ENCODE measurements at places on chromosomes 6 and 20. TPM values are rescaled to one million over a fixed set of nuclear protein-coding genes. Genes with fewer than 3 reads are reported as not detected.

Gene SLC17A2
- not detected for total RNA-seq

Gene TCF21
- total RNA-seq: not detected

Gene MRPL2
- total RNA-seq: 83.8 TPM

- no peak overlapping the region for H3K27ac ChIP-seq
- peaks cover 29% of the 10 kb centered on the region for H3K4me1 ChIP-seq
- no peaks in the 10 kb centered on the region for H3K27me3 ChIP-seq
- H3K36me3 ChIP-seq: peaks cover 66% of the 10 kb centered on the region
- no peak overlapping the region for H3K4me3 ChIP-seq
Measured at GRCh38 chr20:53013847-53014246, 41.7 kb downstream of the TSHZ2 start.

DNA sequence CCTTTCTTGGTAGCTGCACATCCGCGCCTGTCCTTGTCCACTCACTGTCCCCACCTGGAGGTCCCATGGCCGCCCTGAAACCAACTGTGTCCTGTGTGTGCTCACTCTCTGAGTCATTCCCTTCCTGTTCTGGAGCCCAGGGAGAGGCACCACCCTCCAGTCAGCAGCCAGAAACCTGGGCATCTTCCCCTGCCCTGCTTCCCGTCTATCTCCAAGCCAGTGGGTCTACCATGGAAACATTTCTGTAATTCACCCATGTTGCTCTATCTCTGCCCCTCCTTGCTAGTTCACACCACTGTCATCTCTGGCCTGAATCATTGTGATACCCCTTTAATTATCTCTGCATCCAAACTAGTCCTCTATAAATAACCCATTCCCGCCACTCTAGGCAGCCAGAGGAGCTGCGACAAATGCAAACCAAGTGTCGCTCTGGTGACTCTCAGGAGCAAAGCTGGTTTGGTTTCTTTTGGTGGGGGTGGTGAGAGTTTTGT lies 28.8 kb upstream of the SYNJ2 start:
- peaks cover 22% of the 10 kb centered on the region for H3K27me3 ChIP-seq
- no peak overlapping the region for H3K27ac ChIP-seq
- DNase-seq: no peak
- H3K36me3 ChIP-seq: peaks cover 2% of the 10 kb centered on the region
- H3K4me1 ChIP-seq: peaks cover 4% of the 10 kb centered on the region

DNA sequence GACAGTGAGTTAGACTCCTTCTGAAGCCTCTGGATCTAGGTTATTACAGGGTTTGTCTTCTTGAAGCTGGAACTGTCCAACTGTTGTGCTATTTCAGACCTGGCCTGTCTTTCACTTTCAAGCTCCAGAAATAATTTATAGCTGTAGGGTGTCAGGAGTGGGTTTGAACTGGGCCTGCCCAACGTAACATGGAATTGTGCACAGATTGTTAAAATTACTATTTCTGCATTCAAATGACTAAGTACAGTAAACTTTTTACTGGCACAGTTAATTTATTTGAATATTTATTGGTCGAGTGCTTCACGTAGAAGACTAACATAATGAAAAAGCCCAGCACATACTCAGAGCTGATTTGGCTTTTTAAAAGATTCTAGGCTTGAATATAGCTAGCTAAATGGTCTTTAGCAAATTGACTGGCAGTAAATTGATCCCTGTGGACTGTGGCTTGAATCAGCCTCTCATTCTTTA lies 74.3 kb downstream of the ARID1B start:
- peaks cover 30% of the 10 kb centered on the region for H3K4me1 ChIP-seq
- no peak for DNase-seq
- peaks cover 4% of the 10 kb centered on the region for H3K36me3 ChIP-seq
- H3K27ac ChIP-seq: no peak overlapping the region

DNA sequence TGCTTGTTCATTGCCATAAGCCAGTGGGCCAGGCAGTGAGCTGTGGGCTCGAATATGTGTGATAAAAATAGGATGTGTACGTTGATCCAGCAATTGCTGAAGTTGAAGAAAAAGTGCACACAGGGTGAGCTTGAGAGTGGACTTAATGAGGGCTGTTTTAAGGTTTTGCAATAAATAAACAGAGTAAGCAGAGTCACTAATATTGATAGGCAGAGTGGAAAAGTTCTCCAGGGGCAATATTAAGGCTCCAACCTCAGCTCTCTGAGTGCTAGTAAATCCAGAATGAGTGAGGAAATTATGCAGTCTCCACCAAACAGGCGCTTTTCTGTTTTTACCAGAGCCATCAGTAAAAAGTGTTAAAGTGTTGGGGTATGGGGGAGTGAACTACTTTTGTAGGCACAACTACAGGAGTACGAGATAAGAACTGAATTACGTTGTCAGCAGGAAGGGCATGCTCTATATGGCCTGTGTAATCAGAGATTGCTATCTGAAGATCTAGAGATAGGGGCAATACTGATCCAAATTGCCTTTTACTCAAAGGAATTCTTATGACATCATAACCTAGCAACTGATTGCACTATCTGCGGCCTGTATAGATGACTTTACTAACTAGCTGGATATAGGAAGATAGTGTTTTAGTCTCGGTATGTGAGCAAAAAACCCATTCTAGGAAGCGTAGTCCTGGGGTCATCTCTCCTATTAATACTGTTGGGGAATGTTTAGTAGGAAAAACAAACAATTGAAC lies 7.6 kb upstream of the TBC1D20 start:
- no peak overlapping the region for H3K27ac ChIP-seq
- H3K27me3 ChIP-seq: peaks cover 8% of the 10 kb centered on the region
- peaks cover 5% of the 10 kb centered on the region for H3K4me1 ChIP-seq
- H3K36me3 ChIP-seq: peaks cover 28% of the 10 kb centered on the region
- no peak overlapping the region for H3K4me3 ChIP-seq

GRCh38 chr6:111775145-111775922 lies 97.9 kb downstream of the FYN start:
- H3K4me1 ChIP-seq: peaks cover 75% of the 10 kb centered on the region
- H3K36me3 ChIP-seq: peaks cover 72% of the 10 kb centered on the region
- no peak for DNase-seq
- H3K27me3 ChIP-seq: no peaks in the 10 kb centered on the region
- H3K27ac ChIP-seq: peak overlapping the region; percentile 72

- no peaks in the 10 kb centered on the region for H3K36me3 ChIP-seq
- H3K27ac ChIP-seq: no peak overlapping the region
- peaks cover 4% of the 10 kb centered on the region for H3K27me3 ChIP-seq
- peaks cover 2% of the 10 kb centered on the region for H3K4me1 ChIP-seq
- H3K4me3 ChIP-seq: no peak overlapping the region
Measured at GRCh38 chr6:35810971-35811698, 6.0 kb downstream of the LHFPL5 start.

GRCh38 chr6:117493470-117493869 lies 11.0 kb downstream of the DCBLD1 start:
- no peak overlapping the region for H3K27ac ChIP-seq
- no peak overlapping the region for H3K4me3 ChIP-seq
- no peaks in the 10 kb centered on the region for H3K36me3 ChIP-seq
- H3K4me1 ChIP-seq: peaks cover 18% of the 10 kb centered on the region
- H3K27me3 ChIP-seq: peaks cover 10% of the 10 kb centered on the region

DNA sequence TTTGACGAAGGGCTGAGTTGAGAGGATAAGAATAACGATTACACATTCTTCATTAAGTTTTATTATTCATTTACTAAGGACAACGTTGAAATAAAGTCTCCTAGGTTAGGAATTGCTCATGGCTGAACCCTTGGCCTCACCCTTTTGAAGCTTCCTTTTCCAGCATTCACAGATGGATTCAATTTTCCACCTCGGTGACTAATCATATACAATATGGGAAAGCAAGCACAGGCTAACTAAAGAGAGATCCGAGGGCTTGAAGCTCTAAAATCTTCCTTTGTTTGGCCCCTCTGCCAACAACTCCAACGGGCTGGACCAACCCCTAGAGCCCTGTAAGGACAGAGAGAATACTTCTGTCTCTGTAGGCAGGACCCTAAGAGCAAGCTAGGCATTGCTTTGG lies 159.5 kb downstream of the SOD2 start:
- H3K27me3 ChIP-seq: peaks cover 4% of the 10 kb centered on the region
- no peak overlapping the region for H3K27ac ChIP-seq
- no peaks in the 10 kb centered on the region for H3K36me3 ChIP-seq
- DNase-seq: peak; percentile 31

- no peak overlapping the region for H3K27ac ChIP-seq
- no peak overlapping the region for H3K4me3 ChIP-seq
- H3K36me3 ChIP-seq: no peaks in the 10 kb centered on the region
Measured at GRCh38 chr6:154370545-154370944, 13.9 kb upstream of the IPCEF1 start.

- peak; percentile 80 for DNase-seq
- H3K4me1 ChIP-seq: peaks cover 26% of the 10 kb centered on the region
- H3K27me3 ChIP-seq: peaks cover 56% of the 10 kb centered on the region
Measured at GRCh38 chr20:2692886-2693285, 306 bp downstream of the EBF4 start.

DNA sequence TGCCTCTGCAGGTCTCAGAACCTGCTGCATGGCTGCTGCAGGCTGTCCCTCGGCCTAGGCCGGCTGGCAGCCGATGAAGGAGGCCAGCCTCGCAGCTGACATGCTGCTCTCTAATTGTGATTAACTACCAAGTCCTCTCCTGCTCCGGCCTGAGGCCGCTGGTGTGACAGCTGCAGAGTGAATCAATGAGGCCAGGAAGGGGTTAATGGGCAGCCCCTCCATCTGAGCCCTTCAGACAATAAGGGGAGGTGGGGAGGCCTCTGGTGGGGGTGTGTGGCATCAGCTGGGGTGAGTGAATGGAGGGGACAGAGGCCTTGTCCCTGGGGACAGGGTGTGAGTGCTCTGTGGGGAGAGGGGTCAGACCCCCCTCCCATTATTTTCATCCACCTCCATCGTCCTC lies 34.4 kb downstream of the SLC52A3 start:
- no peak overlapping the region for H3K27ac ChIP-seq
- H3K4me3 ChIP-seq: no peak overlapping the region
- no peak for DNase-seq
- no peaks in the 10 kb centered on the region for H3K4me1 ChIP-seq
- peaks cover 22% of the 10 kb centered on the region for H3K27me3 ChIP-seq
- H3K36me3 ChIP-seq: no peaks in the 10 kb centered on the region

GRCh38 chr6:138088326-138088762 lies 18.9 kb downstream of the PERP start:
- no peak overlapping the region for H3K27ac ChIP-seq
- no peak overlapping the region for H3K4me3 ChIP-seq
- H3K36me3 ChIP-seq: peaks cover 2% of the 10 kb centered on the region

DNA sequence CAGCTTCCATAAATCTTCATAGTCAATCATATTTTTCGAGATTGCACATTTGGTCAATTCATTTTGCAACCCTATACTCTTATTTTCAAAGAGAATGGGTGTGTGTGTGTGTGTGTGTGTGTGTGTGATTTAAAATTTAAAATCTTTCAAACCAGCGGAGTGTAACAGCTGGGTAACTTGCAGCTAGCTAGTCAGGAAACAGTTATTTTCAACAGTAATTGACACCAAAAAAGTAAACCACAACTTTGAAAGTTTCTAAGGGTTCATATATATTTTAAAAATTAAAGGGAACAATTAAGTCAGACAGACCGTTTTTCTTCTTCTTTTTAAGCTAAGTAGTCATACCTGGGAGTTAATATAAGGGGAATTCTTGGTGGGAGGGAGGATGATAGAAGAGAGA lies 57.0 kb downstream of the PRR18 start:
- H3K4me1 ChIP-seq: peaks cover 5% of the 10 kb centered on the region
- H3K27ac ChIP-seq: no peak overlapping the region
- peaks cover 53% of the 10 kb centered on the region for H3K27me3 ChIP-seq
- H3K4me3 ChIP-seq: no peak overlapping the region
- no peak for DNase-seq

DNA sequence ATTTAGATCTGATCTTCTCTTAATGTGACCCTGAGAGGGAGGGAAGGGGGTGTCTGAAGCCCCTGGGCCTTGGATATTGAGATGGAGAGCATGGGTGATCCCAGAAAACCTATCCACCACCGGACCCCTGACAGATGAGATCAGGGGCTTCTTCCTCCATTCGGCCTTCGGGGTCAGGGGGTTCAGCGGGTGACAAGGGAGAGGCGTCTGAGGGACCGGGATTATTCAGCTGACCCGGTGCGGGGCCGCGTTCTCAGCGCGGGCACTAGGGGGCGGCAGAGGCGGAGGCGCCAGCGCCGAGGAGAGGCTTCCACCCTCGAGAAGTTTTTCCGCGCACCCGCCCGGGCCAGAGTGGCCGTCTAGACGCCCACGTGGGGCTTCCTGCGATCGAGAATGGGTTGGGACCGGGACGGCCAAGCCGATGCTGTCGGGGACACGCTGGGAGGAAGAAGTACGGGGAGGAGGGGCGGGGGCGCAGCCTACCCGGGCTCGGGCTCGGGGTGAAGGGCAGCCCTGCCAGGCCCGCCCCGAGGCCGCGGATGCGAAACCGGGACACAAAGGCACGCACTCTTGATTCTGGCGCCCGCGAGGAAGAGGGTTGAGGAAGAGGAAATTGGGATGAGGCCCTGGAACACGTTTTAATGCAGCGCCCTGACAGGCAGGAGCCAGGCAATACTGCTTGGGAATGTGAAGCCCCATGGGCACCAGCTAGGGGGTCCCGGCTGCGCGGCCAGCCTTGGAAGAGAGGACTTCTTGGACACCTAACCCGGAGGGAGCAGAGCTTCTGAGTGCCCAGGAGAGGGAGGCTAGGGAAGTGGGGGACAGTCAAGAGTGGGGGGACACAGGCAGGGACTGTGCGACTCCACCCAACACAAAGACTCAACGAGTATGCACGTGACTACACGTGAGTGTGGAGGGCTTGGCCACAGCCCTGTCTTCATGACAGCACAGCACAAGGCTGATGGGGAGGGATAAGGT lies 30.6 kb downstream of the COL11A2 start:
- no peaks in the 10 kb centered on the region for H3K36me3 ChIP-seq
- peak; percentile 96 for DNase-seq
- peak overlapping the region; percentile 86 for H3K27ac ChIP-seq
- peak overlapping the region; percentile 87 for H3K4me3 ChIP-seq
- H3K4me1 ChIP-seq: peaks cover 14% of the 10 kb centered on the region
- peaks cover under 1% of the 10 kb centered on the region for H3K27me3 ChIP-seq

DNA sequence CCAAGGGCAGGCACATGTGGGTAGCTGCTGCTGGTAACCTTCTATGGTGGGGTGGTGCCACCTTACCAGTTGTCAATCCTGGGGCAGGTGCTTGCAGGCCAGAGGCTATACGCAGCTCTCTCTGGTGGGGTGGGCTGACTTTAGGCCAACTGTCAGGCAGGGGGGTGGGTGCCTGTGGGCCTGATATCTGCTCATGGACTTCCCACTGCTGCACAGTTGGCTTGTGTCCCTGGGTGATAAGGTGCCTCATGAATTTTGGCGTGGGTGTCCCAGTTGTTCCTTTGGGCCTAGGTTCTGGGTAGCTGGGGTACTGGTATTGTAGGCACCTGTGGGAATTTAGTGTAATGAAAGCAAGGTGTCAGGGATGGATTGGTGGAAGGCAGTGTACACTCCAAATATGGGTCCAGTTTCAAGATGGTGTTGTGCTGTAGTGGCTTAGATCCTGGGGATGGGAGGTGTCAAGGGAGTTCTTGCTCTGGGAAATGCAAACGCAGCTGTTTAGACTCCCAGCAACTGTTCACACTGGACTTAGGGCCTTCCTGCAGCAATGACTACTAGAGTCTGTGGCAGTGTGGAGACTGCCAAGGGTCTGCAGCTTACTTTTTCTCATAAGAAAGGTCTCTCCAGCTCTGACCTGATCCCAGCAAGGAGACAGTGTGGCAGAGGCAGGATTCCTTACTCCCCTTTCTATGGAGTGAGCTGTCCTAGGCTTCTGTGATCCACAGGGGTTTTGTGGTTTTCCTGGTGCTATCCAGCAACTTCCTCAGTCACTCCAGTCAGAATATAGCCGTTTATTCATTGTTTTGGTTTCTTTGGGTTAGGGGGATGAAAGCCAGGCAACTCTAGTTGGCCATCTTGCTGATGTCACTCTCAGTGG lies 128.2 kb downstream of the CRYBG1 start:
- no peak for DNase-seq
- peaks cover 24% of the 10 kb centered on the region for H3K27me3 ChIP-seq
- H3K27ac ChIP-seq: no peak overlapping the region
- H3K36me3 ChIP-seq: no peaks in the 10 kb centered on the region
- H3K4me1 ChIP-seq: peaks cover 3% of the 10 kb centered on the region
- no peak overlapping the region for H3K4me3 ChIP-seq
